Mesendoderm (in vitro differentiated cells): ENCODE measurements at places on chromosomes 5 and 9.

GRCh38 chr5:53997736-53998627, 312.4 kb downstream of the ARL15 start:
- H3K27me3 ChIP-seq, result no peaks in the 10 kb centered on the region
- H3K36me3 ChIP-seq, result no peaks in the 10 kb centered on the region
- peaks cover 10% of the 10 kb centered on the region for H3K4me1 ChIP-seq
- H3K27ac ChIP-seq, result peak overlapping the region; percentile 74
- peak; percentile 74 for DNase-seq
- H3K4me3 ChIP-seq, result no peak overlapping the region

GRCh38 chr5:151662805-151663204, 23.9 kb downstream of the SPARC start:
- no peak overlapping the region for H3K4me3 ChIP-seq
- no peak for DNase-seq
- H3K4me1 ChIP-seq, result peaks cover 2% of the 10 kb centered on the region
- no peak overlapping the region for H3K27ac ChIP-seq

DNA sequence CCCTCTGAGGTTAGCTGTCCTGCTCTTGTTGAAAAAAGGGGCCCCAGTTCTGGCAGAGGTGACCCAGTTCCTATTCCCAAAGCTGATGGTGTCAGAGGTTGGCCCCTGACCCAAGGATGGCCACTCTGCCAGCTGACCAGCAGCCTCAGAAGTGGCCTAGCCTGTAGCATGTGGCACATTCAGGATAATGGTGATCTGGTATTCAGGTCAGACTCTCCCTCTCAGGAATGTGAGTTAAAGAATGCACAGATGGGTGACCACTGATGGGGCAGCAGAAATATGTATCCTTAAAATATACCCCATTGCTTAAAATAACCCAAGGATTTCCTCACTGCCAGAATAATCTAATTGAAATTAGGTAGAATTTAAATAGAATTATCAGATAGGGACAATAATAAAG, 369.2 kb downstream of the SEMA5A start:
- DNase-seq, result no peak
- H3K27me3 ChIP-seq, result no peaks in the 10 kb centered on the region
- H3K4me3 ChIP-seq, result no peak overlapping the region
- no peaks in the 10 kb centered on the region for H3K36me3 ChIP-seq
- no peak overlapping the region for H3K27ac ChIP-seq
- H3K4me1 ChIP-seq, result no peaks in the 10 kb centered on the region

DNA sequence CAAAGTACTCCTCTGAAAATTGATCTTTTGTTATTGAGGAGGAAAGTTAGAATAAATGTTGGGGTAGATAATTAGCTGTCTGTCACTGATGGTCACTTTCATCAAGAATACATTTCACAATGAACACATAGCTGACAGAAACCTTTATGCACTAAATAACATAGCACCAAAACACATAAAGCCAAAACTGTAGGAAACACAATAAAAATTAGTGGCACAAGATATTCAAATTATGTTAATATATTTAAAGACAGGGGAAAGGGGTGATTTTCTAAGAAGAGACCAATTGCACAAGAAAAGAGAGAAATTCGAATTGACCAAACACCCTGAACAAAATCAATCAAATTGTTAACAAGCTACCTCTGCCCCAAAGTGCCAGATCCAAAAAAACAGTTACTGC, 89.7 kb downstream of the AK8 start:
- no peaks in the 10 kb centered on the region for H3K36me3 ChIP-seq
- H3K27ac ChIP-seq, result no peak overlapping the region
- H3K4me1 ChIP-seq, result no peaks in the 10 kb centered on the region

DNA sequence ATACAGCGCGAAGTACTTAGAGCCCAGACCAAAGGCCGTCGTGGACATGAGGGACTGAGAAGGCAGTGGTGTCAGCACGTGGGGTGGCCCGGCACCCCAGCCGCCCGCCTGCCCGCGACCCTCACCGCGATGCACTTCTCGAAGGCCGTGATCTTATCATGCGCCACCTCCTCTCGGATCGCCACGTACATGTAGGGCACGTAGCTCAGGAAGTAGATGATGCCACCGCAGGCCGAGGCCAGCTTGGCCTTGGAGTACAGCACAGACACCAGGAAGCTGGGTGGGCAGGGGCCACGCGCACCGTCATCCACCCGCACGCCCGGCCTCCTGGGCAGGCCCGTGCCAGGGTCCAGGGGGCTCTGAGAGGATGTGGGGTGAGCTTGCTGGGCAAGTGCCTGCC, 11.0 kb downstream of the ABCA2 start:
- H3K4me1 ChIP-seq, result no peaks in the 10 kb centered on the region
- H3K27ac ChIP-seq, result no peak overlapping the region
- no peaks in the 10 kb centered on the region for H3K36me3 ChIP-seq
- H3K27me3 ChIP-seq, result no peaks in the 10 kb centered on the region
- no peak for DNase-seq

GRCh38 chr5:22514231-22514630, 338.9 kb downstream of the CDH12 start:
- no peak overlapping the region for H3K27ac ChIP-seq
- no peak for DNase-seq
- H3K36me3 ChIP-seq, result no peaks in the 10 kb centered on the region
- no peaks in the 10 kb centered on the region for H3K27me3 ChIP-seq
- H3K4me3 ChIP-seq, result no peak overlapping the region

GRCh38 chr5:124920909-124921666, 174.6 kb upstream of the ZNF608 start:
- H3K27ac ChIP-seq, result no peak overlapping the region
- H3K4me1 ChIP-seq, result peaks cover 12% of the 10 kb centered on the region
- no peaks in the 10 kb centered on the region for H3K36me3 ChIP-seq
- DNase-seq, result no peak

- no peak overlapping the region for H3K4me3 ChIP-seq
- no peaks in the 10 kb centered on the region for H3K36me3 ChIP-seq
- H3K27ac ChIP-seq, result no peak overlapping the region
- H3K27me3 ChIP-seq, result no peaks in the 10 kb centered on the region
- DNase-seq, result no peak
- H3K4me1 ChIP-seq, result no peaks in the 10 kb centered on the region
These were observed 6.1 kb downstream of the IL13 start for GRCh38 chr5:132663771-132664695.

DNA sequence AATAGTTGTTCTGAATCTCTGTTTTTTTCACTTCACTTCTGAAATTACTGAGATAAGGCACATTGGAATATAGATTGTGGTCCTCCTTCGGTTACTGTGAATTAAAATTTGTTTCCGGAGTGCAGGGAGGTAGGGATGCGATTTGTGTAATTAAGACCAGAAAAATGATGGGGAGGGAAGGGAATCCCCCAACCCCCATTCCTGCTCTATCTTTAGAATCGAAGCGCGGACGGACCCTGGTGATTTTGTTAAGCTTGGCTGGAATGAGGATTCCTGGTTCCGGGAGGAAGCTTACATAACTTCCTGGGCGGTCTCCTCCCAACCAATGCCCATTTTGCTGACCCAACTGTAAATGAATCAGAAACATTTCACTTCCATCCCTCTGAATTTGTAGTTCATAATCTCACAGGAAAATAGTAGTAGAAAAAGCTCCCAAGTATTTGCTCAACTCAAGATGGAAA, 220.1 kb upstream of the MSX2 start:
- no peaks in the 10 kb centered on the region for H3K27me3 ChIP-seq
- H3K27ac ChIP-seq, result no peak overlapping the region
- H3K36me3 ChIP-seq, result no peaks in the 10 kb centered on the region
- H3K4me1 ChIP-seq, result no peaks in the 10 kb centered on the region
- no peak overlapping the region for H3K4me3 ChIP-seq
- DNase-seq, result no peak
